ENCODE measurements at places on chromosomes 1 and 21.

DNA sequence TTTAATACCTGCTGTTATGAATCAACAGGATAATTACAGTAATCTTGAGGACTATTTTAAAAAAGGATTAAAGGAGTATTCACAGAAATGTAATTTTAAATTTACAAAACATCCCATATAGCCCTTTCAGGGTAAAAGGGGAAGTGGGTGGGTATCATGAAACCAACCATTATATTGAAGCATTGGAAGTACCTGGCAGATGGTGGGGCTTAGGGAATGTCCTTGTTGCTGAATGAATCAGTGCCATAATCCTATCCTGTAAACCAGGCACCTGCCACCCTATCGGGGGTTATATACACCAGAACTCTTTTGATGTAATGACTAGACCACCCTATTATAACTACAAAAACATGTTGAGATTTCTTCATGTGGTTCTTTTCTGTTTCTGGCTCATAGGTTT lies 30.4 kb downstream of the CDC14A start:
- DNase-seq = no peak

DNA sequence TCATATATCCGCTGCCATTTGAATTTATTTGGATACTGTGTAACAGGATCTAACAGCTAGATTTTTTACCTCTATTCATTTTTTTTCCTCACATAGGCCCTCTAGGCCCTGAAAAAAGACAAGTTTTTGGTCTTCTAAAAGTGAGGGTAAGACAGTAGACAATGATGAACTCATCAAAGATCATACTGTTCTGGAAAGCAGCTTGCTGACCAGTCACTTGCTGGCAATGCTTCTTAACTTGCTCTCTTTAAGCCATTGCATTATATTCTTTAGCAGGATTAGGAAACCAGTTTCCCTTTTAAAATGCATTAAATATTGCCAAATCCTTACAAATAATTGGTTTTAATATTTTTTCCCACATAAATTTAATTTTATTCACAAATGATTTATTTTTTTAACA lies 65.5 kb downstream of the SYT14 start:
- no peak for DNase-seq

DNA sequence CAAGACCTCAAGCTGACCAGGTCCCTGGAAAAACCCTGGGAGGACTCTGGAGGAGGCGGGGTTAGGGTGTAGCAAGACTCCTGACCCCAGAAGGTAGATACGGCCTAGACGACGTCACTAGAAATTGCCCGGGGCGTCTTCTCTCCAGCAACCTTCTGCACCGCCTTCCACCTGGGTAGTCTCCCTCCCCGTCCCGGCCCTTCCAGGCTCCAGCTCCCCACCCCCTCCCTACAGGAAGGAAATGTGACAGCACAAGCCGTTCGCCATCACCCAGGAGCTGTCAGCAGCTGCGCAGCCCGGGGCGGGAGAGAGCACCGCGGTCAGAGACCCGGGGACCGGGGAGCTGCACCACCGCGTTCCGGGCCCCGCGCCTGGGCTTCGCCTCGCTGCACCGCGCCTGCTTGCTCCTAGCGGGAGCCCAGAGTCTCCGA lies 20.0 kb downstream of the SERTAD4 start:
- peak; percentile 10 for DNase-seq

DNA sequence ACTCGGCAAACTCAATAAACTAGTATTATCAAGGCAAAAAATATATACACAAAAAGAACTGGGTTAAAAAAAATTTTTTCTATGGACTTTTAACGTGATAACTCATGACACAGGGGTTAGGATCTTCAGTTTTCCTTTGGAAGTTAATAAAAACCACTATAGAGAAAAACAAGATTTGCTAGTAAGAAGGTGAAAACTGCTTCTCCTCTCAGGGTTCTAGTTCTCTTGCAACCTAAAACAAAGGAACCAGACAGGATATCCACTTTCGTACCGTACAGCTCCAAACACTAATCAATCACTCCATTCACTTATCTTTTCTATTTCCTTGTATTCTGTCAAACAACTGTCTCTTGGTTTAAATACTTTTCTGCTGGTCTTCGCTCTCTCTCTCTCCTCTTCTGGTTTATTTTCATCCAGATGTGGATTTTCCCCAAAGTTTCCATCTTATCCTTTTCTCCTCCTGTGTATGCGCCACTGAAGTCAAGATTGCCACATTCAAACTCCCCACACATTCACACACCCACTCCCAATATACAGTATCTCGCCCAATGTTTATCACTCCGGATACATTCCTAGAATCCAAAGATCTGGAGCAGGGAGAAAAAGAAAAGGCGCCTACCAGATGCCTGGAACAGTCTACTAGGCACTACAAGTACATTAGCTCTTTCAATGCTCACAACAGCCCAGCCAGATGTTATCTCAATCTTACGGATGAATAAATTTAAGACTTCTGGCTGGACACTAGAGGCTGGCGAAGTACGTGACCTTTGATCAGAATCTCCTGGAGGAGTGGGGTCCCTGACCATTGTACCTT lies 775 bp upstream of the PRPF38B start:
- no peak for DNase-seq

DNA sequence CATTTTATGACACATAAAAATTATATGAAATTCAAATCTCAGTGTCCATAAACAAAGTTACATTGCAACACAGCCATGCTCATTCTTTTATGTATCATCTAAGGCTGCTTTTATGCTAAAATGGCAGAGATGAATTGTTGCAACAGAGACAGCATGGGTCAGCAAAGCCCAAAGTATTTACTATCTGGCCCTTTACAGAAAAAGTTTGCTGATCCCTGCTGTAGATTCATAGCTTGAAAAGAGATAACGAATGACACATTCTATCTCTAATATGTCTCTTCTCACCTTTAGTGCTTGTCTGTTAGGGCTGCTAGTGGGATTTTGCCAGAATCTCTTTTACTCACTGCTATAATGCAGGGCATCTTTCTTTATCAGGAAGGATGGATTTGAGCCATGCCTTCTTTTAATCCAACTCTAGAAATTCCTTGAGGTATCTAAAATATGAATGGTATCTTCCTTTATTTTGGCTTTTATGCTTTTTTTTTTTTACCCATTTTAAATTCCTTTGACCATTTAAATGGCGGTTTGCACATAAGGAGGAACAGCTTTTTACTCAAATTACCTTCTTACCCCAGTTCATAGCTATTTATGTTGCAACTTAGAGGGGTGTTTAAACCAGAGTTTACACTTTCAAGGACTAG lies 598.2 kb downstream of the PLPP3 start:
- DNase-seq = no peak

- DNase-seq = no peak
Measured at GRCh38 chr1:11362547-11363021, 89.6 kb downstream of the UBIAD1 start.

GRCh38 chr21:38570596-38570995 lies 72.3 kb upstream of the ERG start:
- DNase-seq = no peak

- DNase-seq = no peak
Measured at GRCh38 chr1:112061056-112061455, 71.6 kb upstream of the KCND3 start.

DNA sequence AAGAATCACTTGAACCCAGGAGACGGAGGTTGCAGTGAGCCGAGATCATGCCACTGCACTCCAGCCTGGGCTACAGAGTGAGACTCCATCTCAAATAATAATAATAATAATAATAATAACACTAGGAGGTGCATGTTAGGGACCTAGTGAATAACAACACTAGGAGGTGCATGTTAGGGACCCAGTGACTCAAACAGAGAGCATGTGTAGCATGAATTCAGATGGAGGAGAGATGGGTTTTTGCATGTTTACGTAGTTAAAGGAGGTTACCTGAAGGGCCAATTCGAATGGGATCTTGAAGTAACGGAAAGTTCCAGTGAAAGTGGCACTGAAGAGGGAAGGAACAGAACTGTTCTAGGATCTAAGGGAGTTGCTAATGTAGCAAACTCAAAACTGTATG lies 7.1 kb upstream of the KCNK1 start:
- DNase-seq = no peak

DNA sequence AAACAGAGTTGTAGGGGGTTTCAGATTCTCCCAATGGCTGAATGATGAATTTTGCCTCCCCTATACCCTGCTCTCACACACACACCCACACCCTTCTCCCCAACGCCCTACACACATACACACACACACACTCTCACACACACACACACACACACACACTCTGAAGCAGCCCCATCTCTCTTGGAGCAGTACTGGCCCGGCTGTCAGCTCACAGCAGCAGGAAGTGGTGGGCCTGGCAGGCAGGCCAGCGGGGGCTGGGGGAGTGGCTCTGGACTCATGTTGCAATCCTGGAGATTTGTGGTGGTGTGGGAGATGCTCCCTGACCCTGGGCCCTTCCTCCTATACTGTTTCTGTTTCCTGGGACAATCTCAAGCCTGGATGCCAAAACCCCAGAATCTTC lies 2.2 kb downstream of the IKBKE start:
- DNase-seq = peak; percentile 34

DNA sequence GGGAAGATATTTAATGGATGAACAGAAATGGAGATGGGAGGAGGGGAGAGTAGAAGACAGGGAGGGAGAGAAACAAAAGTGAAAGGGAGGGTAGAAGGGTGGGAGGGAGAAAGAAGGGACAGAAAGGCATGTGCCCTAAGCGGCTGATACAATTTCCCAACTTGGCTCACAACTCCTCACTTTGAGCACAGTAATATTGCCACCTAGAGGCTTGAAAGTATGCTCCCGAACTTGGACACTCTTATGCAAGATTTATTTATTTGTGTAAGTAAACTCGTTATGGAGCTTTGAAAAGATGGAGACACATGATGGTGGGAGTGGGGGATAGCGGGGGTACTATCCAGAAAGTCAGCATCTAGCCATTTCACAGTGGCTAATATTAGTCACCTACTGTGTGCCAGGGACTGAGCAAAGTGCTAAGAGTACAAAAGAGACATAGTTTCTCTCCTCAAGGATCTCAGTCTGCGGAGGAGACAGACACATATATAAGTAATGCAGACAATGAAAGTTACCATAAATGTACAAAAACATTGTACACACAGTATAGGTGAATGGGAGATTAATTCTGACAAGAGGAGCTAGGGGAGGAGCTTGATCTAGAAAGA lies 189.7 kb downstream of the SEC16B start:
- DNase-seq = no peak

DNA sequence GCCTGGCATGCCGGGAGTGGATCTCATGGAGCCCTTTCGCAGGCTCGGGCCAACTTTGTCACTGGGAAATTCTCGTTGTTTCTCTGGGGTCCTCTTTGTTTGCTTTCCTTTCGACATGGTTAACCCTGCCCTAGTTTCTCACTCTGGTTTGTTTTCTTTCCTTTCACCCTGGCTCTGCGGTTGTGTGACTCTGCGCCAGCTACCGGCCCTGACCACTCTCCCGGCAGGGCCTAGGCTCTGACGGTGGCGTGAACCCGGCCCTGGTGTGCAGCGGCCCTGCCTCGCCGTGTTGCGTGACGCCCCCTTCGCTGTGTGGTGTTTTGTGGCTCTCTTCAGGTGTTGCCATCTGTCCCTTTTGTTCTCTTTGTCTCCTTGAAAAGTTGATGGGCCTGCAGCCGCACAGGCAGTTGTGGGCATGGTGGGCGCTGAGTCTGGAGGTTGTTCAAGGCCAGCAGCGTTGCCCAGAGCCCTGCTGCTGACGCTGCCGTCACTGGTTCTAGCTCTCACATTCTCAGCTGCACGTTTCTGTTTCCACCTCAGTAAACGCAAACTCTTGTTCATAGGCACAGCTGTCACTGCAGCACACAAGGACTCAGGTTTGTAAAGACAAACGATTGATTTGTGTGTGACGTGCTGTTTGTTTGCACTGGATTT lies 64.6 kb upstream of the DIP2A start:
- no peak for DNase-seq

DNA sequence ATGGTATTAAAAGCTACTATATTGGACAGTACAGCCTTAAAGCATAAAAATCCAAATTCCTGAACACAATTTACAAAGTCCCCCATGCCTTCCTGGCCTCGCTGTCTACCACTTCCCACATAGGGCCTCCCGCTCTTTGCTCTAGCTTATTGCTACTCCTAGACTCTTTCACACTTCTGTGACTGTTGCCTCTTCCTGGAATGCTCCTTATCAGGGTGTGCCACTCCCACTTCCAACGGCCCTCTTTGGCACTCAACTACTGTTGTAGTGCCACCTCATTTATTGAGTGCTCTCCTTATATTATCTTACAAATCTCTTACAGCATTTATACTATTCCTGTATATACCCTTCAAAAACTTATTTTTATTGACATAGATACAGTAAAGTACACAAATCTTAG lies 4.8 kb downstream of the SARS1 start:
- DNase-seq = no peak

DNA sequence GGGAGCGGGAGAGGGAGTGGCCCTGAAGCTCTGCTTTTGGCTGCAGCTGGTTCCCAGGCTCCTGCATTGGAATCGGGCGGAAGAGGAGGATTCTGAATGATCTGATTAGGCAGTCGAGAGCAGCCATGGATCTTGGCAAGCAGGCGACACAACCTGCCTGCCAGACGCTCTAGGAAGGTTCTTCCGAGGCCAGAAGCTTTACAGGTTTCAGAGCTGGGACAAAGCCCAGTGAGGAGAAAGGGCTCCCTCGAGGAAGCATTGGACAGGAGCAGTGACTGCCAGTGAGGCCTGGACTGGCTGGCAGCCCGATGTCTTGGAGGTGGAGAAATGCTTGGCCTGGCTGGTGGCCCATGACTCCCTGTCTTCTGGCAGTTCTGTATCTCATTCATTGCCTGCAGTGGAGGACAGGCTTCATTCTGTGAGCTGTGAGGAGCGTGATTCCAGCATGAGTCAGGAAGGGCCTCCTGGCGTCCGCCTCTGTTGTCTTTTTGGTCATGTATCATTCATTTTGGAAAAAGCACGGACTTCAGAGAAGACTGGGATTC lies 132.7 kb upstream of the IPO9 start:
- no peak for DNase-seq

- DNase-seq = no peak
Measured at GRCh38 chr1:112141923-112142322, 152.5 kb upstream of the KCND3 start.

- no peak for DNase-seq
Measured at GRCh38 chr1:24101796-24102586, 9.9 kb downstream of the MYOM3 start.

DNA sequence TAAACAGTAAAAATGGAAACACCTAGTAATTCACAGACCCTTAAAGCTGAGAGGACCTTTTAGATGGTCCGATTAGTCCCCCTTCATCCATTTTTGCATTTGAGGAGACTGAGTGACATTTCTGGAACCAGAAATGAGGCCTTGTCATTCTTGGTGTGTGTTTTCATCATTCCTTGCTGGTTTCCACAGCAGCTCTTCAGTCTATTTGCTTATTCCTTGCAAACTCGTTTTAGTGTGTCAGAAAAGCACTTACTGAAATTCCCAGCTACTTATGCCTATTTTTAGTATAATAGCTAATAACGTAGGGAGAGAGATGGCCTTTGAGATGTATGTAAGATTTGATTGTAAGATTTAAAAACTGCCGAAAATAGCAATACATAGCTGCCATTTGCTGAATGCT lies 70.9 kb downstream of the VPS13D start:
- DNase-seq = no peak

DNA sequence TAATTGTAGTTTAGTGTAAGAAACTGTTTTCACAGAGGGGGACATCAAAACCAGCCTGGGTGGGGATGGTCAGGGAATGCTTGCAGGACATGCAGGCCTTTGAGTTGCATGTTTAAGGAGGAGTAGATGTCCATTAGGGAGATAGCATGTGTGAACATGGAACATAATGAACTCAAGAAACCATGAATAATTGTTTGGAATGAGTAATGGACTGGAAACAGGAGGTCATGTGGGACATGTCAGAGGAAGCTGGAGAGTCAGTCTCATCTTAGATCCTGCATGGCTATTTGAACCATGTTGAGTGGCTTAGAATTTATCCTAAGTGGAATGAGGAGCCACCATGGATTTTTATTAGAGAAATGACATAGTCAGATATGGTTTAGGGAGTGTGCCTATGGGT lies 86.4 kb downstream of the RPE65 start:
- no peak for DNase-seq

GRCh38 chr1:64004451-64005025 lies 198.9 kb upstream of the UBE2U start:
- DNase-seq = no peak

Data from stimulated activated CD4-positive, alpha-beta T cell treated with anti-CD3 and anti-CD28 coated beads, Interleukin-2, amount 100 ng/mL, for 24 hours (primary cell).